ENCODE measurements at places on chromosomes 13 and 19. TPM values are rescaled to one million over a fixed set of nuclear protein-coding genes. Genes with fewer than 3 reads are reported as not detected.

Gene CEACAM6
- not detected for total RNA-seq

Gene CKAP2
- total RNA-seq: 9.2 TPM

Gene ARL11
- not detected for total RNA-seq

Gene HCN2
- total RNA-seq: 0.08 TPM

Gene SYMPK
- 21.3 TPM for total RNA-seq

Gene GJA3
- 0.90 TPM for total RNA-seq

Gene ZNF793
- 0.27 TPM for total RNA-seq

Gene KIR2DL4
- not detected for total RNA-seq

Gene PCDH8
- total RNA-seq: not detected

Gene SRRM5
- not detected for total RNA-seq

Gene IL4I1
- total RNA-seq: 1.1 TPM

Gene SKA3
- total RNA-seq: 24.0 TPM

Gene GARIN5A
- total RNA-seq: not detected

Gene DIRAS1
- 14.9 TPM for total RNA-seq

Gene C1QTNF9B
- total RNA-seq: not detected

Gene PRSS57
- not detected for total RNA-seq

Gene ADAMTSL5
- 1.2 TPM for total RNA-seq

Gene RGS9BP
- total RNA-seq: 1.5 TPM

Gene TTC9B
- total RNA-seq: not detected

Gene CGB3
- not detected for total RNA-seq

Gene DKKL1
- total RNA-seq: 0.18 TPM

Gene TMEM150B
- not detected for total RNA-seq

Gene NRTN
- total RNA-seq: not detected

Gene FAM216B
- total RNA-seq: not detected

Gene LILRA1
- not detected for total RNA-seq

Gene CYP2A6
- total RNA-seq: not detected

Gene LACC1
- total RNA-seq: 22.9 TPM

Gene GJB6
- not detected for total RNA-seq

Gene ZNF534
- not detected for total RNA-seq

Gene GDF15
- total RNA-seq: 27.6 TPM

Gene ICAM4
- 0.27 TPM for total RNA-seq

Gene SIGLECL1
- not detected for total RNA-seq

Gene OR10H1
- not detected for total RNA-seq

Gene FLT3
- not detected for total RNA-seq
